Testis (tissue), 5 donors: ENCODE measurements at places on chromosomes 5 and 9. TPM values are rescaled to one million over a fixed set of nuclear protein-coding genes. Genes with fewer than 3 reads are reported as not detected.
A peak's percentile ranks its signal among the peaks of the same experiment; 100 is the strongest.

Gene OR13C8
- not detected for total RNA-seq

Gene IL33
- total RNA-seq, result 2.9 TPM

DNA sequence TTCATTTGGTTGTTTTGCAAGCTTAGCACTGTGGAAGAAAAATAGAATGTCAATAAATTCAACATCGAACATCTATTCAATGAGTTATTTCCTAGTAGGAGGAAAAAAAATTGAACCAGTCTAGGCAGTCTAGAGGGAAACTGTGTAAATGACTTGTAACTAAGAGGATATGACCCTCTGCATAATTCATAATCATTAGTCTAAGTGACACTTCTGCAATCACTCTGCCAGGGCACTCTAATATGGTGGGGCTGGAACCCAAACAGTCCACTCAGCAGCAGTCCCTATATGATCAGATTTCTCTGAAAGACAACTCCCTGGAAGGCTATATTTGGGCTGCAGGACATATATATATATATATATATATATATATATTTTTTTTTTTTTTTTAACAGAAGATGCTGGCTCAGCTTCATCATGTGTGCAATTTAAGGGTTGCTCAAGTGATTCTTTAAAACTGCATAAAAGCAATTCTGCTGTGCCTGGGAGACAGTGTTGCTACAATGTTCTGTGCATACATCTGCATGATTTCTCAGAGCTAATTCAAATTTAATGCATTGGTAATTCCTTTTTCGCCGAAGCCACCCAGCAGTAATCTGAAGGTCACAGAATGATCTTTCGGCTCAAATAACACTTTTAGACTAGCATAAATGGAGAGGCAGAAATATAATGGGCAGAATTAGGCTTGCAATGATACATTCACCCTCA lies 482.1 kb upstream of the ZNF608 start:
- no peak for DNase-seq

DNA sequence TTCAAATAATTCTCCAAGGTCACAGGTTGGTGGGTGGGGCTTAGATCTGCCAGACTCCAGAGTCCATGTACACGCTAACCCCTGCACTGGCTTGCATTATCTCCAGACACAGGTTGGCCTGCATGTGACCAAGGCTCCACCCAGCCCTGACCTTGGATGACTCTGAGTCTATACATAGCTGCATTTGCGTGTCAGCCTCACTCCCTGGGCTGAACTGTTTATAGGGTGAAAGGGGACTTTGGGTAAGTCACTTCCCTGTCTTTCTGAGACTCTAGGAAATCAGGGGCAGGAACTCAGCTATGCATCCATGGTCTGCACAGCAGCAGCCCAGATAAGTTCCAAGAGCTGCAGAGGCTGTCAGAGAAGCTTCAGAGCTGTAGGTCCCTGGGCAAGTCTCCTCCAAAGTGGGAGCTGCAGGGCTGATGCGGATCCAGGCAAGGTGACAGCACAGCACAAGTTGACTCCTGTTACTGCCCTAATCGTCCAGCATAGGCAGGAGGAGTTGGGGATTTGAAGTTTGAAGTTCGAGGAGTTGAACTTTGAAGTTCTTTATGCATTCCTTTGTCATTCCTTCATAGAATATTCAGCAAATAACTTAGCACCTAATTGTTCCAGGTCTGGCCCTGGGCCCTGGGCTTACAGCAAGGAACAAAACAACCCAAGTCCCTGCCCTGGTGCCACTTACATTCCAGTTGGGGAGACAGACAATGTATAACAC lies 53.4 kb downstream of the SLC22A5 start:
- peak; percentile 53 for DNase-seq
